ENCODE measurements at places on chromosomes 1 and 21. TPM values are rescaled to one million over a fixed set of nuclear protein-coding genes. Genes with fewer than 3 reads are reported as not detected.

Gene RUNX3
- 0.64 TPM for total RNA-seq

Gene LRRC71
- 1.2 TPM for total RNA-seq

Gene ELAPOR1
- 0.20 TPM for total RNA-seq

Gene CD1B
- total RNA-seq: not detected

Gene NGF
- total RNA-seq: not detected

Gene SPRR5
- total RNA-seq: not detected

Gene KCNA3
- not detected for total RNA-seq

Gene RXFP4
- total RNA-seq: not detected

Gene BSND
- not detected for total RNA-seq

Gene UMODL1
- total RNA-seq: not detected

Gene GPR37L1
- not detected for total RNA-seq

- peak; percentile 87 for DNase-seq
These were observed 24.0 kb downstream of the ECE1 start for GRCh38 chr1:21266119-21266774.

DNA sequence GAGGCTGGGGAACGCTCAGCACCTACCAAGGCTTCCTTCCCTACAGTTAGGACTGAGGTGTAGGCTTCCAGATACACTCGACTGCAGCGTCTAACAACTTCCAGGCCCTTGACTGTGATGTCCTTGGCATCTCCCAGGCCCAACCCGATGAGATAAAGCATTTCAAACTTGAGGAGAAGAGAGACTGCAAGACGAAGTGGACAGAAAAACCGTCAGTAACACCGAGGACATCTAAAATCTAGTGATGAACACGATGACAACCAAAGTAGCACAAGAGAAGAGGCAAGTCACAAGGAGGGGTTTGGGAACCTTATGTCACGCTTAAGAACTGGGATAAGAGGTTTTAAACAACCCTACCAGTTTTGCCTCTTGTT, 314 bp downstream of the DPH5 start:
- DNase-seq: peak; percentile 16

GRCh38 chr1:1922956-1923833, 4.1 kb upstream of the TMEM52 start:
- peak; percentile 52 for DNase-seq

GRCh38 chr1:219788091-219788490, 140.3 kb downstream of the SLC30A10 start:
- DNase-seq: no peak

- no peak for DNase-seq
These were observed 294.8 kb downstream of the PTPRC start for GRCh38 chr1:198933515-198934222.

- no peak for DNase-seq
These were observed 4.8 kb downstream of the NFYC start for GRCh38 chr1:40696294-40696693.

DNA sequence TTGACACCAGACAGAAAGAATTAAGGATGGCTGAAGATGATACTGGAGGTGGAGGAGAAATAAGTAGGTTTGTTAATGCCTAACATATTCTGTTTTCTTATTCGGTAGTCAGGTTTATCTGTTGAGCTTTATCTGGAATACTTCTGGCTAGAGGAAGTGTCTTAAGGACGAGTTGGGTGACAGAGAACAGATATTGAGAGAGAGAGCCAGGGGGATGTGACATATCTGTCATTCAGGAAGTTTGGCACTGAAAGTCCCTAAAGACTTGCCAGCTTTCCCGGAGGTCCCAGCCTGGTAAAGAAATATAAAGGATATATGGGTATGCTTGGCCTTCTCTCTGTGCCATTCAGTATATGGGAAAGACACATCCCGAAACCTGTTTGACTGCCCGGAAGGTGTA, 280.6 kb downstream of the ZP4 start:
- no peak for DNase-seq

- no peak for DNase-seq
These were observed 138.9 kb downstream of the HMGB4 start for GRCh38 chr1:34002810-34003209.

DNA sequence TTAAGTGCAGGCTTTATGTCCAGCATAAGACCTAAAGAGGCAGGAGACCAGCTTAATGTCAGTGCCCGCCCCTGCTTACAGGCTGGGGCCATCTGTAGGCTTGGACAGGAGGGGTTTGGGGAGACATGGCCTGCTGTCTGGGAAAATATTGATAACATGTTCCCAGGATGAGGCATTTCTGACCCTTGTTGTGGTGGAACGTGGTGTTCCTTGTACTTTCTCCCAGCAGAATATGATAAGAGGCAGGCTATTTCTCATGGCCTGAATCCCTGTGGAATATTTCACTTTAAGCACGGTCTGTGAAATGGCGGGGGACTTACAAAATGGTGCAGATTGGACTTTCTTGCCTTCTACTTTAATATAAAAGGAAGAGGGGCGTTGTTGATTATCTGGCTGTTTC, 41.9 kb upstream of the PLA2G5 start:
- DNase-seq: no peak

DNA sequence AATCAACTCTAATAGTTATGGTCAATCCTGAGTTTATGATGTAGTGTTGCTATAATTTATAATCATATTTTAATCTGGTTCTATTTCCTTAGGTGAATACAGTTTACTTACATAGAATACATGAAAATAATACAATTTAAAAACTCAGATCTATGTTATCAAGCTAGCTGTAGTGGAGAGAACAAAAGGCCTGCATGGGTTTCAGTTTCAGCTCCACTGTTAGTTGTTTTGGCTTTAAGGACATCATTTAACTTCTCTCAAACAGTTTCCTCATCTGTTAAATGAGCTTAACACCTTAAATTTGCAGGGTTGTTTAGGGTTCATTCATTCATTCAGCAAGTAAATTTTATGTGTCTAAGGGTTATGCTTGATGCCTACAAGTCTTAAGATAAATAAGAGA, 98.4 kb upstream of the KIAA1614 start:
- DNase-seq: no peak

- DNase-seq: no peak
These were observed 44.5 kb downstream of the RRAGC start for GRCh38 chr1:38814984-38815464.

DNA sequence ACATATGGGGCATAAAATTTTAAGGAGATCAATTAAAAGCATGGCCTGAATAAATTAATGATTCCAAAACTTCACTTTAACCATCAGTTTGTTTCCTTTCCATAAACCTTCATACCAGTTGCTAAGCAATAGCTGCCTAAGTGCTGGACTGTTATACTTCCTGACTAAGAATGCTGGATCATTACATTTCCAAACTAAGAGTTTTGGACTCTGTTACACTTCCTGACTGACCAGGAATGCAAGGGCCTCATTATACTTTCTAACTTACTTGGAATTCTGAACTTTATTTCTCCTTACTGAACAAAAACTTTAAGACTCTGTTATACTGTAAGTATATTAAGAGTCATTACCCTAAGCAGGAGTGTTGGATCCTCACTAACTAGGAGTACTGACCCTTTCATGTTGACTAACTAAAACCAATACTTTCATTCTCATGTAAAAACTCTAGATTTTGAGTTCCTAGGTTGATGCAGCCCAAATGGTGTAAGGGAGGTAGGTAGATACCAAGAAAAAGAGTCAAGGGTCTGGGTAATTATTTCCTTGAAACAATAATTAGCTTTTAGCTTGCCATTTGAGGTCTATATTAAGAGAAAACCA, 118.2 kb downstream of the FAF1 start:
- DNase-seq: no peak

GRCh38 chr1:117559985-117560384, 45.9 kb upstream of the TENT5C start:
- no peak for DNase-seq

- DNase-seq: no peak
These were observed 105.7 kb downstream of the AK5 start for GRCh38 chr1:77387553-77387952.

GRCh38 chr1:210445931-210446330, 117.2 kb downstream of the HHAT start:
- no peak for DNase-seq

- peak; percentile 80 for DNase-seq
These were observed 25.3 kb upstream of the ETV3 start for GRCh38 chr1:157163273-157164127.

GRCh38 chr1:68314151-68314780, 81.9 kb upstream of the WLS start:
- no peak for DNase-seq

DNA sequence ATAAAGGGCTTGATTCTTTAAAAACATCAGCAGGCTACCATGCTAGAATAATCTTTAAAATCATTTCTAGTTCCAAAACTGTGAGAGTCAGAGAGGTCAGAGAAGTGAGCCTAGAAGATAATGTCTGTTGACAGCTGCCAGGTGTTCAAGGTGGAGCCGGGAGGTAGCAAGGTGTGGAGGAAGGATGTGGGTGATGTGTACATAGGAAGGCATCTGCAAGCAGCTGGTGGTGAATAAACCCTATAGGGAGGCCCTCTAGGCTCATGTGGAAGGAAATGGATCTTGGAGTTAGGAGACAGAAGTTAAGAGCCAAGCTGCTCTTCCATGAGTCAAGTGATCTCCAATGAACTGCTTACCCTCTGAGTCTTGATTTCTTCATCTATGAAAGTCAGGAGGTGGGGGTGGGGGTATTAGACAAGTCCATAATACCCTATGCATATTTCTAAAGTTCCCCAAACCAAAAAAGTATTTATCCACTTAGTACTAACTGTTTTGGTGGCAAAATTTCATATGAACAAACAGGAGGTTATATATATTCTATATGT, 266.3 kb downstream of the RHOU start:
- no peak for DNase-seq

- DNase-seq: no peak
These were observed 21.4 kb downstream of the FOXO6 start for GRCh38 chr1:41382480-41383090.

- no peak for DNase-seq
These were observed 547.3 kb upstream of the BEND5 start for GRCh38 chr1:49323925-49324540.

- no peak for DNase-seq
These were observed 3.6 kb upstream of the CSTB start for GRCh38 chr21:43779660-43780059.
